Stimulated activated CD4-positive, alpha-beta T cell treated with anti-CD3 and anti-CD28 coated beads, Interleukin-12 subunit alpha, Interleukin-12 subunit beta, amount 100 ng/mL, for 48 hours (primary cell): ENCODE measurements at places on chromosomes 16 and 17.

GRCh38 chr16:89691986-89692569 is 5.6 kb downstream of the CDK10 start:
- no peak for DNase-seq

DNA sequence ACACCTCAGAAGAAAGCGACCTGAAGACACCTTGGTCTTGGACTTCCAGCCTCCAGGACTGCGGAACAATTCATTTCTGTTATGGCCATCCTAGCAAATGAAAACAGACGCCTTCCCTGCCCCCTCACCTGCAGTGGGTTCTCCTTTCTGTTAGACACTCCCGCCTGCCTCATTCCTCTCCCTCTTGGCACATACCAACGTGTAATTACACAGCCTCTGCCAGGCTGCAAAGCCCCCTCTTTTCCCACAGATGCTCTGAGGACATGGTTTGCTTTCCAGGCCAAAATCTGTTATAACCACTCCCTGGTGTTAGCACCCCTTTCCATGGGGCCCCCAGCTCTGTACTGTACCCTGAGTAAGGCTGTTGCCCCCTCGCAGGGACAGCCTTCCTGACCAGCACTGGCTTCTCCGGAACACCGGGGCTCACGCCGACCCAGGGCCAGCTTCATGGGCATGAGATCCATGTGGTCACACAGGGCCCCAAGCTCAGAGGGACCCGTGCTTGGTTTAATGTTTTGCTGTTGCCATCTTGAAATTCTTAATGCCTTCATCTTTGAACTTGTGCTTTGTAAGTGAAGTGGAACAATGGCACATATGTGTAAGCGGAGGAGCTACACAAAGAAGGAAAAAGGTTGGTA is 64.1 kb downstream of the SDK2 start:
- no peak for DNase-seq

- DNase-seq = no peak
These were observed 60.3 kb upstream of the CIBAR2 start for GRCh38 chr16:85172455-85173145.

DNA sequence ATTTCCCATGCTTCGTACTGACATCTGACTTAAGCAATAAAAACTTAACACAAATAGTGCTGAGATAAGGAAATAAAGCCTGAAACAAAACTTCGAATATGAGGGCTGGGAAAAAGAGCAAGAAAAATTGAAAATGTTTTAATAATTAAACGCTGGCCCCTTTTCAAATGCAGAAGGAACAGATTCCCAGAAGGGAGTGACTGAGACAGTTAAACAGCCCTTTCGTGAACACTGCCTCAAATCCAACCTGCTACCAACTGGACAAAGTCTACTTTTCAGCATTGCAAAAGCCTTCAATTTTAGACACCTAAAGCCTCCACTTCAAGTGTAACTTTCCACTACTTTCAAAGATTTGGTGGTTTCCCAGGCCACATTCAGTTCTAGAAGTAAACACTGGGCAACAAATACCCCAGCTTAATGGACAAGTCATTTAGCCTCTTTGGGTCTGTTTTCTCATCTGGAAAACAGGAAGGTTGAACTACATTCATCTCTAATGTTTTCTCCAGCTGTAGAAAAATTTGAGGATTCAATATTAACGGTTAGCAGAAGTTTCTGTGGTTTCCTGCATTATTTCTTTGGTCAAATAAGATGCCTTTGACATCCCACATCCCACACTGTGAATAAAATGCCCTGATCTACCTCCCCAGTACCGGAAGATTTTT is 11.8 kb downstream of the RFFL start:
- DNase-seq = no peak

DNA sequence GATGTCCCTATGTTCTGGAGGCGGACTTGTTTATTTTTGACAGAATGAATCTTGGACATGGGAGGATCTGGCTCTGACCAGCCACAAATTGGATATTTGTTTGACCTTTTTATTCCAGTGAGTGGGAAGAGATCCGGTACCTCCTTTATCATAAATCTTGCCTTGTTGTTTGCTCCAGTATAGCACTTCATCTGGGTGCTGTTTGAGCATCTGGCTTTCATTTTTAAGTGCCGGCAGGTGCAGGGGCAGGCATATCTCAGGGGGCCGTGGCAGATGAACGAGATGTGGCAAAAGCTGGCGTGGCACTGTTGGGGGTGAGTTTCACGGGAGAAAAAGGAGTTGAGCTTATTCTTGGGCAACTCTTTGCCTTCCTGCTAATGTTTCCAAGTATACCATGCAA is 37.8 kb downstream of the MSI2 start:
- no peak for DNase-seq

- DNase-seq = no peak
These were observed 27.3 kb downstream of the SLFN11 start for GRCh38 chr17:35345926-35346771.
